ENCODE measurements at places on chromosomes 3 and 15.

DNA sequence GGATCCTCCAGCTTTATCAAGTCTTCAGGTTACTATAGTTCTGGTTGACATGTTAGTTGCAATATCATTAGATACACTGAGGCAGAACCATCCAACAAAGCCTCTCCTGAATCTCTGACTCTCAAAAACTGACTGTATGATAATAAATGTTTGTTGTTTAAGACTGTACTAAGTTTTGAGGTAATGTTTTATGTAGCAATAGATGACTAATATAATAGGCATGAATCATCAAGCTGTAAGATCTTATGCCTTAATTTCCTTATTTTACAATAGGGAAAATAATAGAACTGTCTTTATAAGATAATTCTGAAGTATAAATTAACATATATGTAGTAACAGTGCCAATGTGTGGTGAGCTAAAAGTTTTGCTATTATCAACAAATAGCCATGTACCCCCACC lies 88.9 kb upstream of the TBC1D5 start:
- no peak for DNase-seq

GRCh38 chr15:83200162-83200561 lies 7.5 kb downstream of the HDGFL3 start:
- DNase-seq, result peak; percentile 61

GRCh38 chr3:10180289-10180688 lies 15.6 kb downstream of the IRAK2 start:
- no peak for DNase-seq

DNA sequence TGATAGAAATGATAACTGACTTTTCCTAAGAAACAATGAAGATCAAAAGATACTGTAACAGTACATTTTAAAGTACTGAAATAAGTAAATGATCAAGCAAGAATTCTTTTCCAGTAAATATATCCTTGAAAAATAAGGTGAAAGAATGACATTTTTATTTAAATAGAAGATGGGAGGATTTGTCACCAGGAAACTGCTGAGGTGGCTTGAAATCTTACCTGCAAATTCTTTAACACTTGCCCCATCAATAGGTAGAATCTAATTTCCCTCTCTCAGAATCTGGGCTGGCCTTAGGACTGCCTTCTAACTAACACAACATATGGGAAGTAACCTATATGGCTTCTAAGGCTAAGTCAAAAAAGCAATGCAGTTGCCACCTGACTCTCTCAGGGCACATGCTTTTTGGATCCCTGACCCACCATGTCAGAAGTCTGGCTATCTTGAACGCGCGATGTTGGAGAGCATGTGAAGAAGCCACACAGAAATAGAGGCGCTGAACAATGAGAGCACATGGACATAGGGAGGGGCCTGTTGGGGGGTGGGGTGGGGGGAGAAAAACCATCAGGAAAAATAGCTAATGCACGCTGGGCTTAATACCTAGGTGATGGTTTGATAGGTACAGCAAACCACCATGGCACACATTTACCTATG lies 11.5 kb downstream of the ACSBG1 start:
- DNase-seq, result no peak

- DNase-seq, result peak; percentile 74
These were observed 70.5 kb upstream of the XCR1 start for GRCh38 chr3:46097691-46098241.

DNA sequence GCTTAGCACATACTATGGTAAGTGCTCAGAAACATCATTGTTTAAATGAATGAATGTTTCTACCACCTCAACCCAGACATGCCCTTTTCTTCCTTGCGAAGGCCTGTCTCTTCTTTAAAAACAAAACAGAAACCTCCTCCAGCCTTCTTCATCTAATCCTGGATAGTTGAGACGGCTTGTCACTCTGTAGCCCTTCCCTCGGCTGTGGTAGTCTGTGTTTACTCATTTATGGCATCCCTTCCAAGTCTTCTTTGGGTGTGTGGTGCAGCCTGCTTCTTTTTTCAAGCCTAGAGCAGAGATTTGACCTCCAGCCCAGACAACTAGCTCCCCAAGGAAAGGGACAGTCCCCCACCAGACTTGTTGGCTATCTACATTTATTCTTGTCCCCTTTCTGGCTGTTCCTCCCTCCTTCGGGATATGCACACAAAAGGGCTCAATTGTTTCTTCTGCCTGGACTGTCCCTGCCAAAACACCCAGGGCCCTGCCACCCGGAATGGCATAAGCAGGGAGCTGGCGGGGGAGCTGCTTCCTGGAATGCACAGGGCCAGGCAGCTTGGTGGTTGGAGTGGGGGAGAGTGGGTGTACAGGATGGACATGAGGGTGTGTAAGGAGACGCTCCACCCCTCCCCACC lies 67.8 kb downstream of the ITGA11 start:
- peak; percentile 37 for DNase-seq

DNA sequence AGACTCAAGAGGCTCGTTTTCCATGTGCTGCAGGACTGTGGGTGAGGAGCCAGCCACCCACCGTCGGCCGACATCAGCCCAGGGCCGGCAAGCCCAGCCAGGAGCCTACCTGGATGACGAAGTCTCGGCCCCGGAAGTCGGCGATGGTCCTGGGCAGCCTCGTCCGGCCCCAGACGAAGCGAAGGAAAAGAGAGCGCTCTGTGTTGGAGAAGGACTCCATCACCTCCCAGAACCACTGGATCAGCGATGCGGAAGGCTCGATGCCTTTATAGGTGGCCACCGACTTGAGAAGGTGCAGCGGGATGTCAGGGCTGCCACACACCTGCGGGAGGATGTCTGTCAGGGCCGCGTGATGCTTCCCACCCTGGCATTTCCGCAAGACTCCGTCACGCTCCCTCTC lies 13.8 kb upstream of the OCA2 start:
- no peak for DNase-seq

DNA sequence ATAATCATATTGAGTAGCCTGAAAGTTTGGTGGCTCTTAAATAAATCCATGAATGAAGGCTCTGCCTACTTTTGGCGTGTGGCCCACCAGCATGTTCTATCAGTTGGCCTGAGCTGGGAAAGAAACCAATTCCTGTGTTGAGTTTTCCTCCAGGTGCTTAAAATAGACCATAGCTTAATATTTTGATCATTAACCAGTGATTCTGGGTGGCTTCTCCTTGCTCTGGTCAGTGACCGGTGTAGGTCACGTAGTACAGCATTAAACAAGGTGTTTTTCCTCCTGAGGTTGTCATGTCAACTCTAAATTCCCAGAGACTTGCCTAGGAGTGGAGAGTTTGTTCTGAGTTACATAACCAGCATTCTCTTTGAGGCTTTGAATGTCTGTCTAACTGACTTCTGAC lies 1.3 kb downstream of the HHLA2 start:
- DNase-seq, result no peak

- DNase-seq, result peak; percentile 47
These were observed 56.1 kb downstream of the FAM174B start for GRCh38 chr15:92599394-92599970.

- no peak for DNase-seq
These were observed 22.1 kb downstream of the AGBL1 start for GRCh38 chr15:86101818-86102217.

GRCh38 chr3:177194299-177194698 lies 3.0 kb downstream of the TBL1XR1 start:
- DNase-seq, result no peak

DNA sequence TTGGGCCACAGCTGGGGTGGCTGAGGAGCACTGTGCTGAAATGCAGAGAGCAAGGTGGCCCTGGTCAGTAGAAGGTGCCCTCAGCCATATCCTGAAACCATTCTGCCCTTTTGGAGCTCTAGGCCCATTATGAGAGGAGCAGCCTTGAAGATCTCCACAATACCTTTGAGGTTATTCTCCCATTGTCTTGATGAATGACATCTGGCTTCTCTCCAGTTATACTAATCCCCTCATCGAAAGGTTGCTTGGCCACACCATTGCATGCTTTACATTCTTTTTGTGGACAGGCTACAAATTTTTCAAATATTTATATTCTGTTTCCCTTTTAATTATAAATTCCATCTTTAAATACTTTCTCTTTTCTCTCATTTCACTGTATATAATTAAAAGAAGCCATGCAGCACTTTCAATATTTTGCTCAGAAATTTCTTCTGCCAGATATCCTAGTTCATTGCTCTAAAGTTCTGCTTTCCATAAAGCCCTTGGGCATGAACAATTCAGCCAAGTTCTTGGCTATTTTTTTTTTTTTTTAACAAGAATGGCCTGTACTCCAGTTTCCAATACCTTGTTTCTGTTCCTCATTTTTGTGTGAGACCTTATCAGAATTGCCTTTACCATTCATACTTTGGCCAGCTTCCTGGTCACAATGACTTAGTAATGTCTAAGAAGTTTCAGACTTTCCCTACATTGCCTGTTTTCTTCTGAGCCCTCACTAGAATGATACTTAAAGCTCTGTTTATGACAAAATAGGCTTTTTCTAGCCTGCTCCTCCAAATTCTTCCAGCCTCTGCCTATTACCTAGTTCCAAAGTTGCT lies 138.9 kb upstream of the SGO1 start:
- DNase-seq, result no peak

- DNase-seq, result no peak
These were observed 83.8 kb upstream of the SLC6A6 start for GRCh38 chr3:14318646-14319045.

DNA sequence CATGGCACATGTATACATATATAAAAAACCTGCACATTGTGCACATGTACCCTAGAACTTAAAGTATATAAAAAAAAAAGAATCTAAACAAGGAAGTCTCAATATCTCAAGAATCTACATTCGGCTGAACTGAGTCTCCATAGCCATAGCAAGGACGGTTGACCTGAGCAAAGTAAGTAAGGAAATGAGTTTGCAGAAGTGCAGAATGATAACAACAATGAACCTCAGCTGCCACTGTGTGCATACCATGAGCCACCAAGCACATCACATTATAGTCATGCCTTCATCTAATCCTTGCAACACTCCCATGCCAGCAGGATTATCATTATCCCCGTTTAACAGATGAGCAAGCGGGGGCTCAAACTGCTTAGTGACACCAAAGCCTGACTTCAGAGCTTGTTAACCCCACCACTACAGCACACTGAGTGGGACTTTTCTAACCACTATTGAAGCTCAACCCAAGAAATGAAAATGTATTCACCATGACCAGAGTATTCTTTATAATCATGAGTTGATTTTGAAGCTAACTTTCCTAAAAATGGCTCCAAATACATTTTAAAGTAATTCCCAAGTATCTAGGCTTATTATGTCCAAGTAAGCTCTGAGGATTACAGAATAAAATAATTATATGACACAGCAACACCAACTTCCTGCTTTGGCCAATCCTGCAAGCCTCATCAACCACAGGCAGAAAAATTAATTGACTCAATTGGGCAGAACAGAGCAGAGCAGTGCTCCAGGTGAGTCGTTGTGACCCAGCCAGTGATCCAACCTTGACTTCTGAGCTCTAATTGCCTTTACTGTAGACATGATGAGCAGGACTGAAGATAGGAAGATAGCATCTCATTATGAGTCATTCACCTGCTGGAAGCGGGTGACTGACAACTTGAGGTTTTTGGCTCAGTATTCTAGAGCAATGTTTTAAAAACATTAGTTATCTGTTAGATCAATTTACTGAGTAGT lies 47.3 kb upstream of the IL12A start:
- DNase-seq, result no peak

DNA sequence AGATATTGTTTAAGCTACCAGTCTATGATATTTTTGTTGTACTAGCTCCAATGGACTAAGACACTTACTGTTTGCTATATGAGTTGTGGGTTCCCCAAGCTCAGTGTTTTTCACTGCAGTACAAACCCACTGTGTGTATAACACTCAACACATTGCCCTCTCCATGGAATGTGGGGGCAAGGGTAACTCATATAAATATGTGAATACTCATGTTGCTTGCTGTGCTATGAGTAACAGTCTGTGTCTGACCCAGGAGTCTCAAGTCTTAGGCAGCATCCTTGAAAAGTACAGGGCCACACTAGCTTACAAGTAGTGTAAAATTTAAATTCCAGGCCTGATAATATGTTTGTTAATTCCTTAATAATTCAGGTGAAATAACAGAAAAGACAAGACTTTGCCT lies 22.5 kb upstream of the CNTN3 start:
- peak; percentile 41 for DNase-seq

- DNase-seq, result no peak
These were observed 18.8 kb upstream of the DGKG start for GRCh38 chr3:186380622-186381380.

DNA sequence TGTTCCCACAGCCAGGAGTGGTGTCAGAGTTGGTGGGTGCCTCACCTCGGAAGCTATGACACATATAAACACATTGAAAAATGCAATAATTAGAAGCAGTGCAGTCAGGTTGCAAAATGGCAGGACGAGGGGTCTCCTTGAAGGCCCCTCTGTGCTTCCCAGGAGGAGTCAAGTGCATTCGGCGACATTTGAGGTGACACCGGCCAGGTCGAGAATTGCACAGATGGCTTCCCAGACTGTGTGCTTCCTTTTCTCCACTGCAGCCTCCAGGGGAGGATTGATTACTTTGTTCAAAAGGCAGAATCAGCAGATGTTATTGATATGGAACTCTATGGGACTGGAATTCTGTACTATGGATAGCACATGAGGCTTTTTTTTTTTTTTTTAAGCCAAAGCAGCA lies 163.2 kb downstream of the MINAR1 start:
- DNase-seq, result no peak

GRCh38 chr3:5297895-5298294 lies 110.4 kb downstream of the EDEM1 start:
- DNase-seq, result no peak

GRCh38 chr15:98568382-98569017 lies 79.8 kb upstream of the IGF1R start:
- DNase-seq, result no peak

GRCh38 chr3:196624907-196625306 lies 14.6 kb upstream of the NRROS start:
- DNase-seq, result no peak

DNA sequence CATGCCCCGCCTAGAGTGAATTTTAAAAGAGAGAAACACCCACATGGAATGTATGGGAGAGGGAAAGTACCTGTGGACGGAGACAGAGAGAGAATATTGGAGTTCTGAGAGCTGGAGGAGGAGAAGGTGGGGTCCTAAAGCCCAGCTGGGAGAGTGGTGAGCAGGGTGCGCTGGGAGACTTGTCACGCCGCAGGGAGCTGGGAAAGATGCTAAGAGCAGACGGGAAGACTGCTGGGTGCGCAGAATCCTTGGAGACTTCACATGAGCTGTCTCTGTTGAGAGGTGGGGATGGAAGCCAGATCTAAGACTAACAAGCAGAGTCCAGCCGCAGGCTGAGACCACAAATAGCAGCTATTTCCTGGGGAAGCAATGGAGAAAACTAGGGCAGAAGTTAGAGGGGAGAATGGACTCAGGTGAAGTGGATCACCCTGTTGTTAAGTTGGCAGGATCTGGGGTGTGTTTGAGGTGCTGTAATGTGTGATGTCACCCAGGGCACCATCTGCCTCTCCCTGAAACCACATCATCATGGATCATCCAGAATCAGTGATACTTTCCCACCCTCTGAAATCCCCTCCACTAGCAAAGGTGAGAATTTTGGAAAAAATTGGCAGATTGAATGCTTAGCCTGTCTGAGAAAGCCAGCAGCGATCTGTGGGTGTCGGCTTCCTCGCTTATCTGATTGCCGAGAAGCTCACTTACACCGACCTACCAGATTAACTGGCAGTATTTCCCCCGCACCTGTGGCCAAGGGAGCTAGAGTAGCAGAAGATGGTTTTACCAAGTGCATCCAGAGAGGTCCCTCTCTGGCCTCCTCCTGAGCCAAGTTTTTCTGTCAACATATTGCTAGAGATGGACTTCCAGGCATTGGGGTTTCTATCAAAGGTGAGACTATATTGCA lies 174.8 kb upstream of the BHLHE40 start:
- DNase-seq, result no peak
